ENCODE measurements at places on chromosomes 11 and 22. TPM values are rescaled to one million over a fixed set of nuclear protein-coding genes. Genes with fewer than 3 reads are reported as not detected.

DNA sequence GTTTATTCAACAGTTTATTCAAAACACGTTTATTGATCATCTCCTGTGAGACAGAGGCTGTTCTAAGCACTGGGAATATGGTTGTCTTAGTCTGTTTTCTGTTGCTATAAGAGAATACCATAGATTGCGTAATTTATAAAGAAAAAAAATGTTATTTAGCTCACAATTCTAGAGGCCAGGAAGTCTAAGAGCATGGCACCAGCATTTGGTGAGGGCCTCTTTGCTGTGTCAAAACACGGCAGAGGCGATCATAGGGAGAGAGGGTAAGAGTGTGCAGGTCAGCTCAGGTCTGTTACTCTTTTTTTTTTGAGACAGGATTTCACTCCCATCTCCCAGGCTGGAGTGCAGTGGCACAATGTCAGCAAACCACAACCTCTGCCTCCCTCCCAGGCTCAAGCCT lies 5.2 kb upstream of the IL17RA start:
- DNase-seq: no peak

DNA sequence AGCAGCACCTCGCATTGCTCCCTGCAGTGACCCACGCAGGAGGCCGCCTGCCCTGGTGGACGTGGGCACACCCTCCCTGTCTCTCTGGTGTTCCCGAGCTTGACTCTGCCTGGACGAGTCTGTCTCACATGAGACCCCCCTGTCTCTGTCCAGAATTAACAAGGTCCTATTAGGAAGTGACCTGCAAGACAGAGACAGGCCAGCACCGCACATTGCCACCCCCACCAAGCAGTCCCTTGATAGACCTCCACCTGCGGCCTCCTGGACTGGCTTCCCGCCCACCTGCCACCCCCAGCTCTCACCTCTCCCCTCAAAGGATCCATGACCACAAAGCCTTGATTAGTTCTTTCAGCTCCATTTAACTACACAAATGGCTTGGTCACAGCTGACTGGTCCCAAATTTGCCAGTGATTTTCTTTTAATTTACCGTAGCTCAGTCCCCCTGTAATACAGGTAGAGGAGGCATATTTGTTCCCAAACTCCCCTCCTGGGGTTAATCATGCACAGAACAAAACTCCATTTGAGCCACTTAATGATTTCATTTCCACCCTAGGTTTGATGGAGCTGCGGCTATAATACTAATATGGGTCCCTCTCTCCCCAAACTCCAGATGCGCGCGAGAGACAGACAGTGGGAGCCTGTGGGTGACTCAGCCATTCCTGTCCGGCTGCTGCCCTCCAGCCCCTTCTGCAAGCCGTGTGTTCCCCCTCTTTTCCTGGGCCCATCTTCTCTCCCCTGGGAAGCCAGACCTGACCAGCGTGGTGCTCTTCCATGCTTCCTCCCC lies 11.2 kb downstream of the SPATA19 start:
- no peak for DNase-seq

DNA sequence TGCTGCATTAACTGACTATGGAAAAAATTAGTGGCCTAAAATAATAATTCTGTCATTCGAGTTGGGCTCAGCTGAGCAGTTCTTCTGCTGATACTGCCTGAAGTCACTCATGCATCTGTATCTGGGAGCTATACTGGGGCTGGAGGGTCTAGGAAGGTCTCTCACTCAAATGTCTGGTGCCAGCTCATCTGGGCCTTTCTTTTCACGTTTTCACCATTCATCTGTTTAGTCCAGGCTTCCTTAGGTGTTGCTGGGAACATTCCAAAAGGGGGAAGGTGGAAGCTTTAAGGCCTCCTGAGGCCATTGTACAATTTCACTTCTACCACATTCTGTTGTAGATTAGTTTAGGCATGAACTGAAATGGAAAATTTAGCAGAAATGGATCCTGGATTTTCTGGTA lies 28.0 kb downstream of the YAP1 start:
- DNase-seq: no peak

NXPE1 gene
- not detected for total RNA-seq

- DNase-seq: no peak
These were observed 26.0 kb downstream of the CHEK2 start for GRCh38 chr22:28715611-28716010.

DNA sequence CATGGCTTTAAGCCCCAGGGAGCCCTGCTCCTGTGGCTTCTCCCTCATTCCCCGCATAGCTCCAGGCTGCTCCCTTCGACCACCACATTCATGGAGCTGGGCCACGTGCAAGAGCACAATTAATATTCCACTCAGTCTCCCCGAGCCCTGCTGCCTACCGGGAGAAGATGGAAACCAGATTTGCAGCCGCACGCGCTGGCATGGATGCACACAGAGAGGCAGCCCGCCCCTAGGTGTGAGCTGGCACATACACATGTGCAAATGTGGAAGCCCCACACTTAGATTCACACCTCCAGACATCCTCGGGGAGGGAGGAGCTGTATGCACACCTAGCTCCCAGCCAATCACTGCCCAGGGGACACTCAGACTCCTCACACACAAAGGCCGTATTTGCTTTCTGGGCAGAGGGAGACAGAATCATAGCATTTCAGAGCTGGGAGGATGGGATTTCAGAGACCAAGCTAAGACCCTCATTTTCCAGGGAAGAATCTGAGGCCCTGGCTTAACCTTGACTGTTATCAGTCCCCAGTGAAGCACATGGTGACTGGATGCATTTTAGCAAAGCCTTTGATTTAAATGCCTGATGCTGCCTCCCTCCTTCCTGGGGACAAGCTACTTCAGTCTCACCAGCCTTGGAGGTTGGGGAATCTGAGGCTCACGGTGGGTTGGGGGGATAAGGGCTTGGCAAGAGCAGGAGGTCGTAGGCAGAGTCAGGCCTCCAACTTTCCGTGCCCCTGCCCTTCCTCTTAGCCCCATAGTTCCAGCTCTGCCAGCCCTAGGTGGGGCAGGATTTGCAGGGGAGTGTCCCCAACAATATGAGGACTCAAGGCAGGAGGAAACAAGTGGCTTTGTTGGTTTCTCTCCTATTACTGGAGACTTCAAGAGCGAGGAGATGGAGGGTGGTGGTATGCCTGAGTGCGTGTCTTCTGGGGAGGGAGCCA lies 5.3 kb upstream of the CREB3L1 start:
- no peak for DNase-seq

DNA sequence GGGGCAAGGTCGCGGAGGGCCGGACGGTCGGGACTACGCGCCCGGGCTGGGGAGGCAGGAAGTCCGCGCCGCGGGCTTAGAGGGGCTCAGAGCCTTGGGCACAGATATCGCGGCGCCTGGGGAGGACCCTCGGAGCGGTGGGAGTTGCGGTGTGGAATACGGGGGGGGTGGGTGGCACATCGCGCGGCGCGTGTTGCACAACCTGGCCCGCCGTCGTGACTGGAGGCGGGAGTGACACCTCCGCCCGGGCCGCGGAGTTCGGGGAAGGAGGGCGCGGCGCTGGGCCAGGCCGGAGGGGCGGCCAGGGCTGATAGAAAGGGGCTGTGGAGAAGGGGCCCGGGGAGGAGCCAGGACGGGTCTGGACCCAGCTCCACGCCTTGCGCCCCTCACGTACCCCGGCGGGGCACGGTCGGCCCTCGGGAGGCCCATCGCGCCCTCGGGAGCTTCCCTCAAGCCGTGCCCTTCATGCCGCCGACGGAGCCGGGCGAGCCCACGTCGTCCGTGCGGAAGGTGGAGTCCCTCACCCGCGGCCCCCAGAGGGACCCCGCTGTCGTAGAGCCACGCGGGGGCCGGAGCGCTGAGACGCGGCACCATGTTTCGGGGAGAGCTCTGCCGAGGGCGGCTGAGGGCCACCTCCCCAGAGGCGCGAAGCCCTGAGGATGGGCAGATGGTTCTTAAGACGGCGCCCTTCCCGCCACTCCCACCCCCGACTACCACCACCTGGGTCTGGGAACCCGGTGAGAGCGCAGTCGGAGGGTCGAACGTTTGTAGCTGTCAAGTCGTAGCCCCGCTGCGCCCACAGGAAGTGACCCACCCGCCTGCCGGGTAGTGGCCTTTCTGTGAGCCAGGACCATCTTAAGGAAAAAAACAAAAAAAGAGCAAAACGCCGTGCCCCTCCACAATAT lies 729 bp downstream of the IL17RA start:
- peak; percentile 48 for DNase-seq

- DNase-seq: peak; percentile 73
These were observed 952 bp downstream of the YAP1 start for GRCh38 chr11:102111011-102111786.

GRCh38 chr11:103619480-103619879 lies 417.0 kb upstream of the DDI1 start:
- no peak for DNase-seq

GRCh38 chr11:44923115-44923514 lies 27.6 kb downstream of the TP53I11 start:
- no peak for DNase-seq

GRCh38 chr11:116984589-116984988 lies 113.6 kb downstream of the SIK3 start:
- DNase-seq: no peak

- no peak for DNase-seq
These were observed 19.6 kb upstream of the PRODH start for GRCh38 chr22:18955696-18956095.

TRIM49 gene
- total RNA-seq: not detected
